ENCODE measurements at places on chromosomes 4 and X.

- DNase-seq, result no peak
These were observed 135.6 kb upstream of the TLL1 start for GRCh38 chr4:165737309-165737972.

GRCh38 chrX:130121505-130121800, 11.2 kb upstream of the ELF4 start:
- no peak for DNase-seq

DNA sequence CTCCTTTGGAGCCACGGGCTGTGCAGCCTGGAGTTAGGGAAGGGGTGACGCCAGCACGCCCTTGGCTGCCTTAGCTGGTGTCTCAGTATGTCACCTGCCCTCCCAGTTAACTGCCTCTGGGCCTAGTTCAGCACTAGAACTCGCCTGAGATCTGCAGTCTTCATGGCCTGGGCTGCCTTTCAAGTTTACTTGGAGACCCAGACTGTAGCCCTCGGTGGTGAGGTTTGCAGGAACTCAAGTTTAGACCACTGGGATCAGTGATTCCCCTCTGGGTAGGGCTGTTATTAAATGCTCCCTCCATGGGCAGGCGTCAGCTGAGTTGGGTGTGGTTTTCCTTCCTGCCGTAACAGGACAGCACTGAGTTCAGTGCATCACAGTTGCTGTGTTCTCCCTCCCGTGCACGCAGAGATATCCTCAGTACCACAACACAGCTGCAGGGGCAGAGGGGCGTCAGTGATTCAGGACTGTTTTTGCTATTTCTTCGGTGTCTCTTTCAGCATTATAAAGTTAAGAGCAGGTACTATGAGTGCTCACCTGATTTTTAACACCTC, 30.5 kb downstream of the PLAC8 start:
- DNase-seq, result no peak

GRCh38 chr4:27178061-27178460, 317.4 kb downstream of the STIM2 start:
- no peak for DNase-seq

DNA sequence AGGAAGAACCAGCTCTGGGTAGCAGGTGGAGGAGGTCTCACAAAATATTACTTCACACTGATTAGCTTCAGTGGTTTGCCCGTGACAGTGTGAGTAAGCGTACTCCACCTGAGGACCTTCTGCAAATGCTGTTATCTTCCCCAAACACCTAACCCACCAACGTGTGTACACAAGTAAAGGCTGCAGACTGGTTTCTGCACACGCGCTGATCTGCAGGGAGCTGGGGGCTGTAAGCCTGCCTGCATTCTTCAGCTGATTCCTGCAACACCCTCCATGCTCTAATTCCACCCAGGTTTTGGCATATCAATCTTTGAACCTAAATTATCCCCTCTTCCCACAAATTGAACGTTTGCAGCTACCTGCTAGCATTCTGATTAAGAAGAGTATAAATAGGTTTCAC, 820.2 kb downstream of the TRIML1 start:
- no peak for DNase-seq

- DNase-seq, result no peak
These were observed 123.6 kb downstream of the RELL1 start for GRCh38 chr4:37562592-37562991.

- DNase-seq, result no peak
These were observed 180.4 kb upstream of the MID1 start for GRCh38 chrX:10800796-10801195.

DNA sequence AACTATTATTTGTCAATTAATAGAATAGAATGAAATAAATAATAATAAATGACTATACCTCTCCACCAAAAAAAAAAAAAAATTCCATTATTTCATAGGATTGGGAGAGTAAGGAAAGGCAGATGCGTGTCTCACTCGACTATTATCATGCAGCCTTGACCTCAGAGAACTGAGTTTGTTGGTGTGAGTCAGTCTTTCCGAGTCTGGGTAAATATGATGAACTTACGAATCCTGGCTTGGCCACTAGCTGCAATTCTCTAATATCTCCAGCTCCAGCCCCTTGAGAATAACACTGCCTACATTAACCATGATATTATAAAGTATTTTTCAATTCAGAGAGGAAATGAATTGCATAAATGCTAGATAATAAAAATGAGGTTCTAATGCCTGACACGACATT, 46.6 kb upstream of the DHX15 start:
- DNase-seq, result no peak

DNA sequence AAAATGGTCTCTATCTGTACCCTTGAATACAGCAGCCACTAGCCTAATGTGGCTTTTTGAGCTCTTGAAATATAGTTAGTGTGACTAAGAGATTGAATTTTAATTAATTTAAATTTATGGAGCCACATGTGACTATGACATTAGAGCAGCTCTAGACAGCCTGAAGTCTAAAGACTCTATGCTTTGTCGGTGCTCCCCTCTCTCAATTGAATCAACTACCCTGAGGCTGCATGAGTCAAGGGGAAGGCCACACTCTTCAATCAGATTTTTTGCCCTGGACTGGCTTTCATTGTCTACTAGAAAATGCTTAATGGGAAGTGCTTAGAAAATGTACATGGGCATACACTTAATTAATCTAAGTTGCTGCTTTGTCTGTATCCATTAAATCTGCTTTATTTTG, 11.7 kb downstream of the TLR7 start:
- no peak for DNase-seq

DNA sequence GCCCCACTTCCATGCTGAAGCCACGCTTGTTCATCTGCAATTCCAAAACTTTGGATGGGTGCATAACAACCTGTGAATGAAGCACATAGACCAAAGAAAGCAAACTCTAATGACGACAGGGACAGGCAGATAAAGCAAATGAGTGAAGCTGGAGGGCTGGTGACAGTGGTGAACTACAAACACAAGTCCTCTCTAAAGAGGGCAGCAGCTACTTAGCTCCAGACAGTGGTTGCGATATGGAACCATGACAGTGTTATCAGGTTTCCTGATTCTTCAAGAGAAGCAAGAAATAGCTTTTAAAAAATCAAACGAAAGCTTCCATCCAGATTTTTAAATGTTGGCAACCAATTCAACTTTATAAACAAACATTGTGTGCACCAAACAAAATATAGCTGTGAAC, 23.8 kb downstream of the NOX1 start:
- no peak for DNase-seq

DNA sequence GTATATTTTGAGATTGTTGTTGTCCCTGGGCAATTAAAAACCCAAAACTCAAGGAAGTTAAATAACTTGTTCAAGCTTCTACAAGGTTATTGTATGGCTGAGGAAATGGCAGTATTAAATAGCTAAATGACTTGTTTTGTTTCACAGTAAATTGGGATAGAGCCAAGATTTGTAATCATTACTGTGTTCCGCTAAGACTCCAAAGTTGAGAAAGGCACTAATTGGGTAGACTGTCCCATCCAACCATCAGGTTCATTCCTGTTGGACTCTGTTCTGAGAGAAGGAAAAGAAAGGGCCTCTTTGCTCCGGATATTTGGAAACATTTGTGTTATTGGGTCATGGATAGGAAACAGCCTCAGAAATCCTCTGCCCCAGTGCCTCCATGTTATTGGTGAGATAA, 82.2 kb downstream of the DCLK2 start:
- DNase-seq, result no peak

DNA sequence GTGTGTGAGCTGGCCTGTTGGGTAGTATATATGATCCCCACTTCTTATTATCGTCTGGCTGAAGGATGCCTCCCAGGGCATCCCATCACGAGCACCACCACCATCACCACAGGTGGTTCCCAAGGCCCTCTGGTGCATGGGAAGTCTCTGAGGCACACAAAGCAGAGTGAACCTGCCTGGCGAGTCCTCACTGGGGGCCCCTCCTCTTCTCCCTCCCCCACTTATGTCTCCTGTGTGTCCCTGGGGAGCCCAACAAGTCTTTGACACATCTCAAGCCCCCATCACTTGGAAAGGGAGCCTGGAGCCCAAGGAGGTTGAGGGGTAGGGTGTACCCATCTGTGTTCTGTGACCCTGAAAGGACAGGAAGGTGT, 45.5 kb upstream of the NKX1-1 start:
- no peak for DNase-seq

Measured in A172 (cell line).